ENCODE measurements at places on chromosomes 2 and 18. TPM values are rescaled to one million over a fixed set of nuclear protein-coding genes. Genes with fewer than 3 reads are reported as not detected.

Gene SCYGR8
- total RNA-seq: not detected

Gene RNF152
- total RNA-seq: 0.01 TPM

Gene ZNF513
- 11.6 TPM for total RNA-seq

Gene ITPRIPL1
- total RNA-seq: not detected

Gene PTPN4
- total RNA-seq: 16.1 TPM

Gene C2orf80
- total RNA-seq: not detected

Gene TCF23
- total RNA-seq: not detected

Gene TTC31
- total RNA-seq: 19.3 TPM

Gene DSG2
- 68.1 TPM for total RNA-seq

Gene KCNK3
- 1.4 TPM for total RNA-seq

Gene TMEM17
- 5.7 TPM for total RNA-seq

Gene TUBB8B
- total RNA-seq: not detected

Gene VIT
- not detected for total RNA-seq

Gene CYS1
- 1.4 TPM for total RNA-seq

Gene SLC38A11
- total RNA-seq: not detected

Gene FAP
- 0.08 TPM for total RNA-seq

Gene IL1RN
- 0.43 TPM for total RNA-seq

Gene ABCB11
- total RNA-seq: 0.02 TPM

Gene MARCO
- total RNA-seq: 0.08 TPM

Gene HSBP1L1
- 9.4 TPM for total RNA-seq

Gene NOL4
- not detected for total RNA-seq

Gene PAIP2B
- 0.36 TPM for total RNA-seq

Gene POTEC
- total RNA-seq: not detected

Gene RNF125
- 0.53 TPM for total RNA-seq

Gene MFSD2B
- total RNA-seq: 0.15 TPM

Gene IER3IP1
- 21.6 TPM for total RNA-seq

Gene IL1RL1
- 1.1 TPM for total RNA-seq

Gene CDH2
- 48.7 TPM for total RNA-seq

Gene PPP1R1C
- total RNA-seq: 2.0 TPM

Gene CCDC178
- not detected for total RNA-seq

Gene ETAA1
- 7.7 TPM for total RNA-seq

Gene COL4A4
- 1.9 TPM for total RNA-seq

Gene HOXD1
- total RNA-seq: 0.28 TPM

Gene ANKRD30B
- total RNA-seq: not detected

Gene AGAP1
- 26.8 TPM for total RNA-seq

Gene IL18R1
- 0.99 TPM for total RNA-seq

Gene GCG
- not detected for total RNA-seq

Gene LRPPRC
- 129 TPM for total RNA-seq

Gene COL4A3
- total RNA-seq: 0.45 TPM

Gene UGT1A3
- total RNA-seq: not detected

Gene ABCG5
- total RNA-seq: not detected

Gene CLIP4
- total RNA-seq: 30.0 TPM

Gene MRPL19
- total RNA-seq: 61.0 TPM

Gene PLGLB2
- total RNA-seq: 0.49 TPM

Gene HMSD
- 0.26 TPM for total RNA-seq

Gene DNER
- 9.1 TPM for total RNA-seq

Gene FN1
- total RNA-seq: 158 TPM

Gene KLF11
- 4.9 TPM for total RNA-seq

Gene CD8B2
- total RNA-seq: not detected

Gene WBP1
- 80.0 TPM for total RNA-seq
